ENCODE measurements at places on chromosomes 3 and 15. TPM values are rescaled to one million over a fixed set of nuclear protein-coding genes. Genes with fewer than 3 reads are reported as not detected.

The TRIM42 gene
- total RNA-seq, result not detected

The CNTN3 gene
- 1.7 TPM for total RNA-seq

The CFAP92 gene
- total RNA-seq, result not detected

The ACOX2 gene
- total RNA-seq, result 26.5 TPM

The TMEM207 gene
- not detected for total RNA-seq

The CTXND1 gene
- not detected for total RNA-seq

The CDC25A gene
- total RNA-seq, result 2.6 TPM

The RLBP1 gene
- not detected for total RNA-seq

The WDR73 gene
- total RNA-seq, result 34.9 TPM

The CASR gene
- not detected for total RNA-seq
